ENCODE measurements at places on chromosomes 12 and 14. TPM values are rescaled to one million over a fixed set of nuclear protein-coding genes. Genes with fewer than 3 reads are reported as not detected.

GRCh38 chr12:117165342-117165741 is 24.9 kb downstream of the FBXO21 start:
- no peak for ATAC-seq

- ATAC-seq: no peak
Observed at GRCh38 chr14:79656056-79656455, 555.2 kb downstream of the DIO2 start.

GRCh38 chr12:66860752-66861750 is 182.2 kb upstream of the GRIP1 start:
- peak; percentile 61 for ATAC-seq

DNA sequence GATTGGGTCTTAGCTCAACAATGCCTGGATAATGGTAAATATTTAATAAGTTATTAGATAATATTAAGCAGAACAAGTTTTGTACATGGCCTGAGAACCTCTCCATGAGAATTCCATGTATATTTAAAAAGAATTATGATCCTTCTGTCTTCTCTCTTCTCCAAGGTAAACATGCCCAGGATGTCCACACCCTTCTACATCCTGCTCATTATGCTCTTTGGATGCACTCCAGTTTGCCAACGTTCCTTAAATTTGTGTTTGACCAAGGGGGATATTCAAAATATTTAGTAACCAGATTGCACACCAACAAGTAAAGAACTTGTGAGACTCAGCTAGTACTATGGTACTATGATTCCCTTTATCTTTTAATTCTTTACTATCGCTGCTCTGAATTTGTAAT is 44.8 kb upstream of the ERGIC2 start:
- no peak for ATAC-seq

DNA sequence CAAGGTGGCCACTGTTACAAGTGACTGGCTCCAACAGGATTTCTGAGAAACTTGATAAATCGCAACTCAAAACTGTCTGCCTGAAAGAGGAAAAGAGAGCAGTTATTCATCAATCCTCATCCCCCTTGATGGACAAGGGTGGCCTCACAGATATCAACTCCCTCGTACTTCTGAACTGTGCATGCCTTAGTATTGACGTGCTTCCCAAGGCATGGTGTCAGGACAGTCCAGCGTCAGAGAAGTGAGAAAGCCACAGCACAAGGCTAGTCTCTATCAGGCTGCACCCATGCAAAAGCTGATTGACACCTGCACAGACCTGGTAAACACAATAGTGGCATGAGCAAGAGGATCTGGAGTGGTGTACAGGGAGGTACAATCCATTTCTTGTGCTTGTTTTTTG is 125.5 kb upstream of the SLC35F4 start:
- ATAC-seq: no peak

DNA sequence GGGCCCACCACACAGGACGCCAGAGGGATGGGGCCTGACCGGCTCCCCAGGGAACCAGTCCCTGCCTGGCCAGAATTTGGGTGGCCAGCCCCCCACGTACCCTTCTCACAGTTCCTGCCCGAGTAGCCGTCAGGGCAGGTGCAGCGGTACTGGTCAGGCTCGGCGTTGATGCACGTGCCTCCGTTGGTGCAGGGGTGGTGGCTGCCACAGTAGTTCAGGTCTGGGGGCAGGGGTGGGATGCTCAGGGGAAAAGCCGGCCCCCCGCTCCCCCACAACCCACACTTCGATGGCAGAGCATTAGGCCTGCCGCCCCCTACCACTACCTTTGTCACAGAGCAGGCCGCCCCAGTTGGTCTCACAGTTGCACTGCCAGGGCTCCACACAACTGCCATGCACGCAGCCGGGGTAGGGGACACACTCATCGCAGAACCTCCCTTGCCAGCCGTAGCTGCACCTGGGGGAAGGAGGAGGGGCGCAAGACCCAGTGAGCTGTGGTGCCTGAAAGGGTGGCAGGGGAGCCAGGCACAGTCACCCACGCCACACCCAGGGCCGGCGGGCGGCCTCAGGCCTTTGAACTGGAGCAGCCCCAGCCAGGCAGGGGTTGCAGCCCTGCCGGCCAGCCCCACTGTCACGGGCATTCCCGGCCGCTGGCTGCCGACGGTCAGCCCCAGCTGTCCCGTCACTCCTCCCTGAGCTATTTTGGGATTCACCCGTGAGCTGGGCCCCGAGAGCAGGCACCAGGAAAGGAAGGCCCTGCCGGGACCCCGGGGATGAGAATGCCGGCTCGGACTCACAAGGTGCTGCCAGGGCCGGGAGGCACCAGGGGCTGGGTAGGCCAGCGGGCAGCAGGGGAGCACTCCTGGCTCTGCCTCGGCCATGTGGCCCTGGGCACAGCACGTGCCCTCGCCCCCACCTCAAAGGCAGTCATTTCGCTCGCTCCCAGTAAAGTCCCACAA is 16.5 kb downstream of the JAG2 start:
- ATAC-seq: no peak

Gene TAS2R30
- 4.1 TPM for total RNA-seq

GRCh38 chr14:101823066-101823465 is 61.6 kb downstream of the PPP2R5C start:
- ATAC-seq: no peak

DNA sequence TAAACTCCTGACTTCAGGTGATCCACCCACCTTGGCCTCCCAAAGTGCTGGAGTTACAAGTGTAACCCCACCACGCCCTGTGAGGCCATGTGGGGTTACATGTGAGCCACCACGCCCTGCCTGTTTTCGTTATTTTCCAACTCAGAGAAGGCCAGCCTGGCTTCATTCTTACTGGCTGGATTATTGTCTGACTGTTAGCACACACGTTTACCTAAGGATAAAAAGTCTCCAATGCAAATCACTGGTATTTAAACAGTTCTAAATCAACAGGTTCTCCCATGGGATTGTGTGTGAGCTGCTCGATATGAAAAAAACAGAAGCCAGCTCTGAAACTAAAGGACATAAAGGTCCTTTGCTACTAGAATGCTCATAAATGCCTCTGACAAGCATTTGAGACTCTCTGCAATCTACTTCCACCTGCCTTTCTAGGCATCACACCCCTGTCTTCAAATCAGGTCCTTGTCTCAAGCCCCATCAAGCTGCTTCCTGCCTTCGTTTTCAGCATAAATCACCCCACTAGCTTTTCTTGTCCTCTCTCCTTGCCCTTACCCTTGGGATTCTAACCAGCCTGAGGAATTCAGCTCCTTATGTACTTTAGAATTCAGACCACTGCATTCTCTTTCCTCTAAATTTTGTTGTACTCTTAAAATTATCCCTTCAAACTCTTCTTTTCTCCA is 265.0 kb downstream of the DUSP6 start:
- ATAC-seq: no peak

Gene OGFOD2
- total RNA-seq: 10.0 TPM

- peak; percentile 39 for ATAC-seq
Observed at GRCh38 chr14:37246427-37246829, 48.7 kb downstream of the MIPOL1 start.

- ATAC-seq: peak; percentile 24
Observed at GRCh38 chr12:124369827-124370378, 75.0 kb downstream of the RFLNA start.

GRCh38 chr12:7859552-7859951 is 13.2 kb downstream of the SLC2A14 start:
- peak; percentile 13 for ATAC-seq

- ATAC-seq: peak; percentile 54
Observed at GRCh38 chr14:60116181-60116580, 24.5 kb downstream of the PCNX4 start.

Gene PRPH
- 0.56 TPM for total RNA-seq

GRCh38 chr12:69211160-69211559 is 28.2 kb upstream of the CPSF6 start:
- peak; percentile 74 for ATAC-seq

DNA sequence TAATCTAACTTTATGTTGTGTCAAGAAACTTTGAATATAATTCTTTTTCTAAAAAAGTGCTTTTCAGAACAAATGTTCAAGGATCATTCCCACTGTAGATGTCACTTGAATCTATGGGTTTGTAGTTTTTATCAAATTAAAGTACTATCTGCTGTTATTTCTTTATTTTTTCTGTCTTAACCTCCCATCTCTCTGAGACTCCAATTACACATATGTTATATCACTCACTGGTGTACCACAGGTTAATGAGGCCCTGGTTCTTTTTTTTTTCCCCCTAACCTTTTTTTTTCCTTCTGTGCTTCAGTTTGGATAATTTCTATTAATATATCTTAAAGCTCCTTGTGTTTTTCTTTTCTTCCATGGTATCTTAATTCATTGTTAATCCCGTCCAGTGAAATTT is 279.9 kb upstream of the RGS6 start:
- ATAC-seq: no peak

GRCh38 chr12:12008931-12009611 is 61.7 kb upstream of the BCL2L14 start:
- ATAC-seq: peak; percentile 94

Gene ATL1
- 1.2 TPM for total RNA-seq

Gene KRT75
- 0.14 TPM for total RNA-seq

DNA sequence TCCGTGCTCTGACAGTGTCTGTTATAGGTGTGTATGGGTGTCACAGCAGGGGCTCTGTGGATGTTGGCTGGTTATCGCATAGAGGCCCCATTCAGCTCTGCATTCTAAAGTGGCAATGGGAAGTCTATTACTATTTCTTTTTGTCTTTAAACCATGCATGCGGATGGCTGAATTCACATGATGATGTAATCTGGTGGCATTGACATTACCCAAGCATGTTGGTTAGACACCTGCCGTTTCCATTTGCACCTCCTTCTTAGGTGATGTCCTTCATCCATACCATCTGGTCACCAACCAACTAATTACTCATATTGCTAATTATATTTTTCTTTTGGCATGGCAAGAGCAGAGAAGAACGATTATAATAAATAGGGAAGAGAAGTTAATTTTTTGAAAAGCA is 270.8 kb upstream of the RGS6 start:
- no peak for ATAC-seq

DNA sequence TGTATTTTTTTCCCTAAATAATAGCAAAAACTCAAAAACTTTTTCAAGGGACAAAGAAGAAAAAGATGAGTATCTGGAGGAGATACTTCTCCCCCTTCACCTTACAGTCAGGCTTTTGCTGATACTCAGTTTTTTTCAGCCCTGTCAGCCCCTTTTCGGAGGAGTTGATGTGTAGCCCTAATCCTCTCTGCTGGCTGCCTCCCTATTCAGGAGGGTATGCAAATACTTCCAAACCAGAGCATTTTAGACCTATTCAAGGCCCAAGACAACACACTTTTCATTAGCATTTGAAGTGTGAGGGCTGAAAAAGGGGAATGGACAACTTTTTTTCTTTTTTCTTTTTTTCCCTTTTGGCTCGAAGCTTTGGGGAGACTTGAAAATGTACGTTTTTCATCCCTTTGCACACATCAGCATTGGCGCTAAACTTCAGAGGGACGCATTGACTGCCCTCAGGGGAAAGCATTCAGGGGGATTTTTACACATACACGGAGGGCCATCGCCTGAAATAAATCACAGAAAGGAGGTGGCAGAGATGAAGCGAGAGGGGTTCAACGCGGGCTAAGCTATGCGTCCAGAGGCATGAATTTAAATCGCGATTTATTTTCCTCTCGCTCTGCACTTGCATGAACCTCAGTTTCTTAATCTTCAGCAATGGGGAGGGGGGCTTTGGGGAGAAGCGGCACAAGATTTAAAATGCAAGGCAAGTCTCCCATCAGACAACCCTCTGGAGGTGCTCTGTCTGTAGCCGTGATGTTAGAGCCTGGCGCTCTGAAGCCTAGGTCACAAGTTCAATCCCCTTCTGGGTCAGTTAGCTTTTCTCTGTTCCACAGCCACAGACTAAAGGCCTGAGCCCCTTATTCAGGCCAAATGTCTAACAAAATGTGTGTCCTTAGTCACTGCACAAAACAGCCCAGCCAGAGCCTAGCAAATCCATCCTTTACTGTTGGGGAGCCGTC is 86.3 kb downstream of the ASCL1 start:
- no peak for ATAC-seq

DNA sequence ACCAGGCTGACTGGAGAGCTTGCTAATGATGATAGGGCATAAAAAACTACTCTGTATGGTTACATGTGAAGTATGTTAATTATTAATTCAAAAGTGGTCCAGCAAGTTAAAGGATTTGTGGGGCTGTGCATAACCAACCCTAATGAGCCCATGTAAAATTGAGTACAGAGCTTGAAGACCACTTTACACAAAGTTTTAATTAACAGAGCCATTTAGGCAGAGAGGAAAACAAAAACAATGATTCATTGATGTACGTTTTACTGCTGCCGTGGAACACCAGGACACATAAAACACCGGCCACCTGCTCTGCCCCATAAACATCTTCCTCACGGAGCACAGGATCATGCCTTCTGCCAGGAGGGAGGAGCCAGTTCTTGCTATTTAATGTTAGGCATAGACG is 83.5 kb downstream of the RIMBP2 start:
- ATAC-seq: no peak

Gene TMCC3
- 10.7 TPM for total RNA-seq
